Globus pallidus (tissue), 1 donor: ENCODE measurements at places on chromosomes 6 and 20.

DNA sequence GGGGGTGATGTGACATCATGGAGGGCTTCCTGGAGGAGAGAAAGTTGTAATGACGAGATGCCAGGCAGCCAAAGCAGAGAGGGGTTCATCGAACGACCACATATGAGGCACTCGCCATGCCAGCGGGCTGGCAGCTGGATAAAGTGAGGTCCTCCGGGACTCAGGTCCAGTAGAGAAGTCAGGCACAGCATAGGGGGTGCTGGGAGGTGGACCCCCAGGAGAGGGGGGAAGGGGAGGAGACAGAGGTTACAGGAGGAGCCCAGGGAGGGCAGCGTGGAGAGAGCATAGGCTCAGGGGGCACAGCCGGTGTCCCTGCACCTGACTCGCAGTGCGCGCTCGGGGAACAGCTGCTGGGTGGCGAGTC lies 174.7 kb downstream of the BMP7 start:
- DNase-seq: no peak

DNA sequence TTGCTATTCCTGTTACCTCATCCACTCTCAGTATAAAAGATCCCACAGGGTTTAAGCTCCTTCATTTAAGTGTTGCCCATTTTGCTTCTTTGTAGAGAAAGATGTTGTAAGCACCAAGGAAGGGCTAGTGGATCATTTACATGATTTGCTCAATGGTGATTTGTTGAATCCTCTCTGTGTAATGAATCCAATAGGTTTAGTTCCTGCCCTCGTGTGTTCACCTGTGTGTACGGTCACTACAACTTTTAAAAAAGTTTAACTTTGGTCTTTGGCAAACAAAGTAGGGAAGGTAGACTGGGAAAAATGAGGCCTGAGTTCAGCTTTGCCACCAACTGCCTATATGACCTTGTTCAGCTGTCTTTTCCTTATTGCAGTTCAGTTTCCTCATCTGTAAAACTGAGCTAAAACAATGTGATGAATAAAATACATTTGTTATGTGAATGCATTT lies 51.5 kb downstream of the DHX35 start:
- DNase-seq: no peak

- no peak for DNase-seq
Observed at GRCh38 chr6:7556394-7557106, 15.1 kb downstream of the DSP start.

- no peak for DNase-seq
Observed at GRCh38 chr6:35128496-35128895, 12.6 kb downstream of the TCP11 start.
